HS-27A (cell line): ENCODE measurements at places on chromosomes 5 and 9.

DNA sequence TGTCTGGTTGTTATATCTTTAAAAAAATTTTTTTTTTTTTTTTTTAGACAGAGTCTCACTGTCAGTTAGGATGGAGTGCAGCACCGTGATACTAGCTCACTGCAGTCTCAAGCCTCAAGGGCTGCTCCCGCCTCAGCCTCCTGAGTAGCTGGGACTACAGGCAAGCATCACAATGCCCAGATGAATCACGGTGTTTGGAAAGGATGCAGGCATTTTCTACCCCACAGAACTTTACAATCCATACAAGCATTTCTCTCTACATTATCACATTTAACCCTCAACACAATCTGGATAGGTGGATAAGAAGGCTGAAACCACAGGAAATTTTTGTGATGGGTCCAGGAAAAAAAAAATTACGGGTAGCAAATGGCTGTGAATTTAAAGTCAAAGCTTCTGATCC, 5.8 kb upstream of the PCA3 start:
- no peak for DNase-seq

GRCh38 chr5:92641031-92641962, 939.7 kb downstream of the NR2F1-AS1 start:
- DNase-seq = peak; percentile 31

- DNase-seq = no peak
Measured at GRCh38 chr5:17212996-17213395, 4.4 kb upstream of the BASP1 start.

GRCh38 chr5:128378196-128378595, 159.8 kb downstream of the FBN2 start:
- no peak for DNase-seq

GRCh38 chr9:86955561-86955960, 8.3 kb upstream of the GAS1 start:
- DNase-seq = no peak

DNA sequence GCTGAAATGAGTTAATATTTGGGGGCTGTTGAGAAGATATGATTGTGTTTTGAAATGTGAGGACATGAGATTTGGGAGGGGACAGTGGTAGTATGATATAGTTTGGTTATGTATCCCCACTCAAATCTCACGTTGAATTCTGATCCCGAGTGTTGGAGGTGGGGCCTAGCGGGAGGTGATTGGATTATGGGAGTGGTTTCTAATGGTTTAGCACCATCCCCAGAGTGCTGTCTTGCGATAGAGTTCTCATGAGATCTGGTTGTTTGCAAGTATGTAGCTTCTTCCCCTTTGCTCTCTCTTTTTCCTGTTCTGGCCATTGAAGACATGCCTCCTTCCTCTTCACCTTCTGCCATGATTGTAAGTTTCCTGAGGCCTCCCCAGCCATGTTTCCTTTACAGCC, 386.0 kb downstream of the ARRDC3 start:
- DNase-seq = no peak

DNA sequence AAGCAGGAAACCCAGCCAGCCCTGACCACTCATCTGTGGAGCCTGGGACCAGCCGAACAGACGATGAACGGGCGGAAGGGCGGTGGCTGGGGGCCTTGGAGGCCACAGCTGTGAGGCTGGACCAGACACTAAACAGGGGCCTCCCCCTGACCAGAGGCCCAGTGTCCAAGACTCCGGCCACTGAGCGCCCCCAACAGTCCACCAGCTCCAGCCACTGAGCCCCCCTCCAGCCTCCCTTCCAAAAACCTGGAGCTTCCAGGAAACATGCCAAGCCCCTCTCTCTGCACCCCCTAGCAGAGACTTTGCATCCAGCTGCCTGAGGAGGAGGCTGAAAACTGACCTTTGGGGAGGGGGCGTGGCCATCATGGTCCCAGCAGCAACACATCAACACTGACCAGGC, 23.2 kb downstream of the CNTFR start:
- DNase-seq = no peak

DNA sequence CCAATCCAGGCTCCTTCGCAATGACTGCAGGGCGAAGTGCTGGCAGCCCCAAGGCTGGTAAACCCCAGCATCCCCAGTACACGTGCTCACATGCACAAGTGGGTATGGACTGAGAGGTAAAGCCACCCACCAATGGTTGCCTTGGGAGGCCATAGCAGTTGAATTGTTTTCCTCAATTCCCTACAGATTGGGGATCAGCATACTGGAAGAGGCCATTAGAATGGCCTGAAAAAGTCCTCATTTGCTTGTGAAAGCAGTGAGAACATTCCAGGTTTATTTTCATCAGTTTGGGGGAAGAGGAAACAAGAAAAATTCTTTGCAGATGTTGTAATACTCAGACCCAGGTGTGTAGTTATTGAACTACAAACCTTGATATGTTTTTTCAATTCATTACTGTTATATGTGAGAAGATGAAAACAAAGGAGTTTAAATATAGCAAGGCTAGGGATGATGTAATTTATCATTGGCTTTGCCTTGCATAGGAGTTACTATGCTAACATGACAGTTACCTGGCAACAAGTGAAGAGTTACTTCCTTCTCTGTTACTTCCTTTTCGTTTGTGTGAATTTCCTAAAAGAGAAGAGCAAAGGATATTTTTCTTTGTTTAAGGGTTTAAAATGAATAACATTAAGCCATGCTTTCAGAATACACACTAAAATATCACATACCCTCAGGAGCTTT, 36.4 kb downstream of the MTMR12 start:
- DNase-seq = no peak

DNA sequence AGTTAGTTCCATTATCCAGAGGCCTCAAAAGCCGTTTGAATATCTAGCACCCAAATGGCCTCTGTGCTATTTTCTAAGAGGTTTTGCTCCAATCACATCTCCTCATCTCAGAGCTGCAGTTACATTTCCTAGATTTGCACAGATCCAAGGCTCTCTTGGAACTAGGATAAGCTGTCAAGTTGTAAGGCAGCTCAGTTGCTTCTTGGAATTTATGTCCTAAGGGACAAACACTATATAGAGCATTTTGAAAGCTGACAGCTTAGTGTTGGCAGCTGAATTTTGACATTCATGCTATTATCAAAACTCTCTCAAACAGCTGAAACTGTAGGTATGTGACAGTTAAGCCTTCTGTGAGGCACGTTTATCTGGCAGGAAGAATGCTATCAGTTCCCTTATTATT, 97.0 kb downstream of the MACIR start:
- DNase-seq = no peak

DNA sequence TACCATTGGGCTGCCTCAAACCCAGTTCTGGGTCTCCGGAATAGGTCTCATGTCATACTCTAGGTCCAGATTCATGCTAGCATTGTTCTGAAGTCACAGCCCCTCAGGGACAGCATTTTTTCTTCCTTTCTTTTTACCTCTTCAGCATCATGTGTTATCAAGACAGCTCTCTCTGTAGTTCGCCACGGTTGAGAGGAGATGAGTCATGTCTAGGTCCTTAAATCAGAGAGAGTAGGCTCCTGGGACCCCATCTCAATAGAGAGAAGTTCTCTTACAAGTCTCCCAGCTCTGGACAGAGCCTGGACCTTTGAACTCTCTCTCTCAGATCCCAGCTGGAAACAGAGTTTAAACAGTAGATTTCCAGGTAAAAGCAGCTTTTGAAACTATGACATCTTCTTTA, 332.4 kb upstream of the CD180 start:
- no peak for DNase-seq

DNA sequence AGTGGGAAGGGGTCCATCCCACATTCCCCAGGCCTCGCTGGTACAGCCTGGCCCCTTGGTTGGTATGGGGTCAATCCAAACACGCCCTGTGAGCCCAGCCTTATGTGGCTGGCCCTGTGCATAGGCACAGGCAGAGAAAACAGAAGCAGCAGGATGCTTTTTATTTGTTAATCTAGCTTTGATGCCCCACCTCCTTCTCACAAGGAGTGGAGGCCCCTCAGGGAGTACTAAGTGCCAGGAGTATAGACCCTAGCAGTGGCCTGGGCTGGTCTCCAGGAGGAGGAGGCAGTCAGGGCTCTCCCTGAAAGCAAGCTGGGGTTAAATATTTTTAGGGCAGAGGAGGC, 14.6 kb upstream of the TCF7 start:
- DNase-seq = no peak

DNA sequence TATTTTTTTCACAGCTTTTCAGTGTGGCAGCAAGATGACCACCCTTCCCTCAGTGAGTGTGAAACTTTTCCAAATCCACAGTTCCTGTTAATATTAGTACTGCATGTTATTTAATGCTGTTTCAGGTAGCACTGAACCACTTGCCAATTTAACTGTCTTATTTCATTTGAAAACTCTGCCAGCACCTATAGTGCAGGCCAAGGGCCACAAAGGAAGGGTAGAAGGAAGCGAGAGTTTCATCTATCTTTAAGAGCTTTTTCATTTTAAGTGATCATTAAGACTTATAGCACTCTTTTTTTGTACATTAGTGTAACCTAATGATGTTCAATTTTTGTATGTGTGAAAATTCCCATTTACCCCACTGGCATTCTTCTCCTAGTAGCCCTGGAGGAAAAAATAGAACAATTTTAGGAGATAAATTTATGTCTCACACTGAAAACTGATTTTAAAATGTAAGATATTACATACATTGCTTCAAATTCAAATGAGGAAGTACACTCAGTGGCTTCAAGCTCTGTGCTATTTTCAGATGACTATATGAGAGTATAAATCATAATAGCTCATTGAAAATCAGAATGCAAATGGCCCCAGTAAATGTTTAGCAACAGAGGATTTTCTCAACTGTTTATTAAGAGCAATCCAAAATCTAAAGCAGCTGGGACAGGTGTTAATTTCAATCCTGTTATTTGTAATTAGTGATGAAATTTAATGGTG, 820.5 kb downstream of the PTPRD start:
- no peak for DNase-seq

DNA sequence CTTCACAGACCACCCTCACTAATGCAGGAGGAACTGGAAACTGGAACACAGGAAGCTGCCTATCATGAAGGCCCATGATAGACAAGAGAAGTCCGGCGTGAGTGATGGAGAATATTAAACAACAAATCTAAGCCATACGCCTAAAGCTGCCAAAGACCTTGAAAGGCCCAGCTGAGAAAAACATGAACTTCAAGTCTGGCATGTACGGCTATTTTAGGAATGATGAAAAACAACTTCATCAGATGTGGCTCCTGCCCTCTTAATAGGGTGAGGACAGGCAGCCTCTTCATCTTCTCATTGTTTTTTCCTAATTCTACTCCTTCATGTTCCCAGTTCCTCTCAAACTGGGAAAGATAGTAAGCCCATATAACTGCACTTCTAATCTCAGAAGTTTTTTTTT, 20.3 kb downstream of the FBP1 start:
- DNase-seq = no peak

- DNase-seq = no peak
Measured at GRCh38 chr9:22117511-22118384, 108.6 kb upstream of the CDKN2B start.

GRCh38 chr9:121569266-121569648, 69.6 kb upstream of the GGTA1 start:
- DNase-seq = no peak

DNA sequence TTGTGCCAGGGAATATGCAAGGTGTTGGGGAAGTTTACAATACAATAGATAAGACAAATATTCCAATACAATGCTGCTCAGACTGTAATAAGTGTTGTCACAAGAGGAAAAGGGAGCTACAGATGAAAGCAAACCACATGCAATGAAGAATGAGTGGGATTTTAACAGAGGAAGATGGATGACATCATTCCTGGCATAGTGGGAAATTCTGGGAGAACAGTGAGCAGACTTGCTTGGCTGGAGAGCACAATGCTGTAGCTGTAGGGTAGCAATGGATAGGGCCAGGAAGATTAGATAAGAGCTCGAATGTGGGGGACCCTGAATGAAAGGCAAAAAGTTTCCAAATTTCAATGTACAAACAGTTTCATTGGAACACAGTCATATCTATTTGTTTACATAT, 9.5 kb upstream of the DPYSL3 start:
- DNase-seq = no peak

DNA sequence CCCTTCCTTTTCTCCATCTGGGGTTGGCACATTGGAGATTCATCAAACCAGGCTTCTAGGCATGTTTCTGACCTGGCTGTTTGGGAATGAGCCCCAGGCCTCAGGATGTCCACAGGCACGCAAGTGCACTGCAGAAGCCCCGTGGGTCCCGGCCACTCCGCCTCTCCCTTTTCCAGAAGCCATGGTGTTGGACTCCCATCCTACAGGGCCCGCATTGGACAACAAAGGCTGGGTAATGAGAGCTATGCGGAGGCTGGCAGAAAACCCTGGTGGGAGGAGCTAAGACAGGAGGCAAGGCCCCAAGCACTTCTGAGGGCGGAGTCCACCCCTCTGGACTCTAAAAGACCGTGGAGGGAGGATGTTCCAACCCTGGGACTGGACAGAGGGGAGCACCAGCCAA, 160.6 kb downstream of the OLFM1 start:
- DNase-seq = no peak

DNA sequence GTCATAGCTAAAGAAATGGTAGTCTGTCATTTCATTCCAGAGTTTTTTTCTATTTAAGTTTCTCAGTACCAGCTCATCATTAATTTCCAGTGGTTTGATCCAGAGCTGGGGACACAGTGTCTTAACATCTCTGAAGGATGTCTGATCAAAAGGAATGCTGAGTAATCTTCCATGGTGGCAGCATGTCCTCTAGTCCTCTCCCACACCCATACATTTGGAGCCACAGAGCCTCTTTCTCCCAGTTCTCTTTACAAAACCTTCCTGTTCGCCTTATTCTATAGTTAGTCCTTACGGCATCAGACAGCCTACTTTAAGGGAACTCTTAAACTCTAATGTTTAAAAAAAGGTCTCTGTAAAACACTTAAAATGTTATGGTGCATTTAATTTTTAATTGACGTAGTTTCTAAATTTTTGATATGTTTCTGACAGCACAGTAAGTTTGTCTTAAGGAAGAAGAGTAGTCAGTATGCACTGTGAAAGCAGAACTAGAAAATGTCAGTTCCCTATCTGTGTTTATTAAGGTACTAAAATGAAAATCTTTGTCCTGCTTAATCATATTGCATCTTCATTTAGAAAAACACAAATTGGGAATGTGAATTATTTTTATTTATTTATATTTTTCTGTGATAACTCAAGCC, 96.8 kb downstream of the INIP start:
- DNase-seq = no peak
